CD4-positive, CD25-positive, alpha-beta regulatory T cell (primary cell): ENCODE measurements at places on chromosomes 5 and 9. TPM values are rescaled to one million over a fixed set of nuclear protein-coding genes. Genes with fewer than 3 reads are reported as not detected.

Gene FOXD4L6
- total RNA-seq = not detected

Gene C5orf46
- total RNA-seq = not detected

DNA sequence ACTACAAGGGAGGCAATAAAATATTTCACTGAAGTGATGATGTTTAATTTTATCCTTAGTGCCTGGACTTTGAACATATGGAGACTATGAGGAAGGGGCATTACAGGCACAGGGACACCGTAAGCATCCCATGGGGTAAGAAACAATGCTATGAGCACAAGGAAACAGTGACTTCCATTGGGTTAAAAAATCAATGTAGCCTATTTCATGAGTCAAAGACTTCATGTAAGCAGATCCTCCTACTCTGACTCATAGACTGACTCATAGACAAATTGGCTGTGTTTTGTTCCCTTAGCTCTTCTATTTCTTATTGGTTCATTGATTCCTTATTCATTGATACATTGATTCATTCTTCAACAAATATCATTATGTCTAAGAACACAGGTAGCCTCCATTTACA, 351.0 kb downstream of the PRELID2 start:
- DNase-seq = no peak

- no peak for DNase-seq
Measured at GRCh38 chr9:69199769-69200470, 25.8 kb downstream of the TJP2 start.

DNA sequence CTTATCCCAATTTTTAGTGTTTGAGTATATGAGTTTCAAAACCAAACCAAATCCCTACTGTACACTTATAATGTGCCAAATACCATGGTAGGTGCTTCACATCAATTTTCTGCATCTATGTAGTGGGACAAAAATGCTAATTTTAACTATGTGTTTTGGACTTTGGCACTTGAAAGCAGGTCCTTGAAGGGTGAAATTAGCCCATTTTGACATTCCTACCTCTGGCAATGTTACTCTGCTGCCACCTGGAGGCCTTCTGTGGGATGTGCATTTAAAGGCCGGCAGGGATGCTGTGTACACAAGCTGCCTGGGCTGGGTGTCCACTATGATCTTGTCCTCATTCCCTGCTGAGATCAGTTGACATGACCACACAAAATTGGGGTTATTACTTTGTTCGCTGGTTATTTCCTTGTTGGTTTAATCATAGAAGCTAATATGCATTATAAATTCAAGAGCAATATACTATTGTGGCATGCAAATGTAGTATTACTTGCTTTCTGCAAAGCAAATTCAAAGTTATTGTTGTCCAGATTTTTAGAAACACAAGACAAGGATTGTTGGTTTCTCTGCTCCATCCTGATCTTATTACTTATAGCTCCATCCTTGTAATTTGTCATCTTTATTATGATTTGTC, 166.8 kb downstream of the ARHGEF28 start:
- peak; percentile 30 for DNase-seq
